ENCODE measurements at places on chromosomes 2 and 18.

DNA sequence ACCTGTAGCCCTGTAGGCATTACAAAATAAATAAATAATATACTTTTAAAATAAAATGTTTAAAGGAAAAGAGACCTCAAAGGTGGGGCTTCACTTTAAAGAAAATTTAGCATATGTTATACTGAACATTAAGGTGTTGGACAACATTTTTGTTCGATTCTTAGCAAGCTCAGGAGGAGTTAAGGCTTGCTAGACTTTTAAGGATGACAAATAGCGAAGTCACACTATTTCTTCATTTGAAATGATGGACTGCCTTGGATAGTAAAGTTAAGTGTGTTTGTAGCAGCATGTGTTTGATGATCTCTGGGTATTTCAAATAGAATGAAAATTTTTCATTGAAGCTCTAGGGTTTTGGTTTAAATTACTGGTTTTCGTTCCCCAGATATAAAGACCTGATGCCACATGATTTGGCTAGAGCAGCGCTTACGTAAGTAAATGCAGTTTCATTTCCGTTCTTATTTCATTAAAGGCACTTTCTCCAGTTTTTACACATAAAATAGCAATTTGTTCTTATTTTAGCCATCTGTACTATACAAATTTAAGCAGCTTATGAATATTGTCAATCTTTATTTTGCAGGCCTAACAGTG, 24.9 kb downstream of the HADHB start:
- DNase-seq, result no peak

- DNase-seq, result no peak
These were observed 426.2 kb upstream of the MEX3C start for GRCh38 chr18:51623653-51624052.

- no peak for DNase-seq
These were observed 58.9 kb upstream of the STK17B start for GRCh38 chr2:196230061-196230854.

GRCh38 chr2:6679471-6679870, 186.2 kb downstream of the CMPK2 start:
- no peak for DNase-seq

DNA sequence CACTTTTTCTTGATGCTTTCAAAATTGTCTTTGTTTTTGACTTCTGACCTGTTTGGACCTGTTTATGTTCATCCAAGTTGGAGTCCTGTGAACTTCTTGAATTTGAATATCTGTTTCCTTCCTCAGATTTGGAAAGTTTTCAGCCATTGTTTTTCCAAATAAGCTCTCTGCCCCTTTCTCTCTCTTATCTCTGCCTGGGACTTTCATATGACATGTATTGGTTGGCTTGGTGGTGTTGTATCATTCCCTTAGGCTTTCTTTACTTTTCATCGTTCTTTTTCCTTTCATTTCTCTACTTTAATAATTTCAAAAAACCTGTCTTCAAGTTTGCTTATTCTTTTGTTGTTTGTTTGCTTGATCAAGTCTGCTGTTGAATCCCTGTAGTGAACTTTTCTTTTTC, 60.1 kb upstream of the LDLRAD4 start:
- no peak for DNase-seq

DNA sequence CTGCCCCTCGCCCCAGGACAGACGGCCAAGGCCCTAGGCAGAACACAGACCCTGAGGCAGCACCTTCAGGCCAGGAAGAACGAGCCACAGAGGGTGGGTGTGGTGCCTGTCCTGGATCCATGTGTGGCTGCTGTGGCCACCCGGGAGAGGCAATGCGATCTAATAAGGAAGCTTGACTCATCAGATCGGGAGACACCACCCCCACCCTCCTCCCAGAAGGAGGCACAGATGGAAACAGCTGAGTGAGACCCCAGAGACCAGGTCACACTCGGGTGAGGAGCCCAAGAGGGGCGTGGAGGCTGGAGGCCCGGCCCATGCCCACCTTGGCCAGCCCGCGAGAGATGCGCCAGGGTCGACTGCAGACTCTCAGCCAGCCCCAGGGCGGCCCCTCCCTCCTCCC, 20.3 kb downstream of the KCNG2 start:
- DNase-seq, result no peak

Data from trophoblast cell (in vitro differentiated cells and primary cell).